ENCODE measurements at places on chromosomes 12 and 14.

- no peak for DNase-seq
Observed at GRCh38 chr12:8664228-8664913, 1.7 kb upstream of the MFAP5 start.

DNA sequence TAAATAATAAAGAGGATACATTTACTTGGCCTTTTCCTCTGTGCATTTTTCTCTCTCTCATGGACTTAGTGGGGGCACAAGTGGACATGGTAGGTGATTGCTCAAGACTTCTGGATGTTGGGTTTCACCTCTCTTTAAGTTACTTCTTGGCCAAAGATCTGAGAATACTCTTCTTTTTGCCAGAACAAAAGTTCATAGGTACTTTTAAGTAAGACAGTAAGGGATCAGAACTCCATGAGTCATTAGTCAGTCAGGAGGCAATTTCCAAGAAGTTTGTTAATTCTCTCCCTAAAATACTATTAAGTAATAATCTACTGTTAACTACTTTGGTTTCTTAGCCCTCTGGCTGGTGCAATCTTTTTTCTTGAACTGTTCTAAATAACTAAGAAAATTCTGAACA, 84.2 kb downstream of the GRIP1 start:
- DNase-seq: peak; percentile 33

DNA sequence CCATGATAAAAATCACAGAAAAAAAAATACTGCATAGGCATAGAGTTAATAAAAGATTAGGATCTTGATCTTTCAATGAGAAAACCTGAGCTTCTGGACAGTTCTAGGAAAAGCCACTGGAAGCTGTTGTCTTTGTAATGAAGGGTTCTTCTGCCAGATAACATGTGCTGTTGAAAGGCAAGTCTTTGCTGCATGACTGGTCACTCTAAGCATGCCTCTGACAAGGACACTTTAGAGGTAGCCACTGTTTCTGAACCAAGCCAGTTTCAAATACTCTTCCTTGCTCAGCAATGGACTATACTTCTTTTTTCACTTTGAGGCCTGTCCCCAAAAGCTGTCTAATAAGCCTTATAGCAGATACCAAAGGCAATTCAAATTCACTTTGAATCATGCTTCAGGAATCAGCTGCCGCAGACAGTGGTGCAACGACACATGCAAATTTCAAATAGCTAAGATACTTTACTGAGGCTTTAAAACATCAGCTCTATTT, 70.2 kb downstream of the BTG1 start:
- DNase-seq: peak; percentile 82

- no peak for DNase-seq
Observed at GRCh38 chr12:30631740-30632139, 63.9 kb downstream of the IPO8 start.

Measured in amniotic epithelial cell (primary cell).